ENCODE measurements at places on chromosomes 11 and 22.

GRCh38 chr11:8219257-8220021 lies 44.2 kb downstream of the LMO1 start:
- no peak for DNase-seq

DNA sequence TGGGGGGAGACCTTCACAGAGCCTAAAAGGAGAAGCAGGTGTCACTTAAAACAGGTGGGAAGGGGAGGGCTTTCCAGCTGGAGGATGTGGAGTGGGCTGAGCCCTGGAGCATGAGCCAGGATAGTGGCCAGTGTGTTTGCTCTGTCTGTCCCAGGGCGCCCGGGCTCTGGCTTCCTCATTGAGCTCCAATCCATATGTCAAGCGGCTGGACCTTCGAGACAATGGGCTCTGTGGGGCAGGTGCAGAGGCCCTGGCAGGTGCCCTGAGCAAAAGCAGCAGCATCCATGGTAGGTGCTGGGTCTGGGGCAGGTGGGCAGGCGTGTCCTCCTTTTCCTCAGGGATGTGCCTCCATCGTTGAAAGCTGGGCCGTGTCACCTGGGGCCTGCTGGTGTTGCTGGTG lies 2.0 kb downstream of the LRRC74B start:
- DNase-seq = no peak

DNA sequence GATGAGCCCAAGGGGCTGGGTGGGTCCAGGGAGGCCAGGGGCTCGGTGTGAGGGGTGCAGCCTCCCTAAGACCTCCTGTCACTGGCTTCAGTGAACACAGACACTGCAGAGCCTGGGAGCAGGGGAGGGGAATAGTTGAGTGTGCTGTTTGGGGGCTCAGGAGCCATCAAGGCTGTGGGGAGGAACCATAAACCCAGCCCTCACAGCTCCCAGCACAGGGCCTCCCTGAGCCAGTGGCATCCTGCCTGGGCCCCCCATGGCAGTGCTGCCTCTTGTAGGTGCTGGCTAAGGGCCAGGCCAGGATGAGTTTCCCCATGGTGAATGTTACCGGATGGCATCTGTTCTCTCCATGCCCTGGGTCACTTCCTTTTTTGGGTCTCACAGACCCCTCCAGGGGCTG lies 25.5 kb downstream of the KCNJ5 start:
- DNase-seq = no peak

- no peak for DNase-seq
Observed at GRCh38 chr22:49928185-49928495, 9.7 kb downstream of the CRELD2 start.

GRCh38 chr11:44946263-44946662 lies 4.4 kb downstream of the TP53I11 start:
- no peak for DNase-seq

DNA sequence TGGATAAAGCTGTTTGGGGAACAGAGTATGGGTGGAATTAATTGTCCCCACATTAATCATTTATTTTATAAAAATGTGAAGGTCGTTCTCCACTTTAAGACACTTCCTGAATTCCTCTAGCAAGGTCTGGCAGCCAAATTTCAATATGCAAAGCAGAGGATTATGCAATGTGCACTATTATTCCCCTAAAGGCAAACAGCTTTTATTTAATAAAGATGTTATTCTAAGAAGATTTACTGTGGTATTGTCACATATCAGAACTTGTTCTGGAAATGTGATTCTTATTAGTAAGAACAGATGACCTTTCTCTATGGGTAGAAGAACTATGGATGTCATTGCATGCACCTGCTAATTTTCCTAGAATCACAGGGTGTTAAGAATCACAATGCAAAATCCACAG lies 1128.8 kb upstream of the CCDC90B start:
- DNase-seq = no peak

- no peak for DNase-seq
Observed at GRCh38 chr11:2587976-2588748, 111.6 kb downstream of the KCNQ1OT1 start.

- no peak for DNase-seq
Observed at GRCh38 chr22:41216984-41217383, 11.9 kb downstream of the L3MBTL2 start.

DNA sequence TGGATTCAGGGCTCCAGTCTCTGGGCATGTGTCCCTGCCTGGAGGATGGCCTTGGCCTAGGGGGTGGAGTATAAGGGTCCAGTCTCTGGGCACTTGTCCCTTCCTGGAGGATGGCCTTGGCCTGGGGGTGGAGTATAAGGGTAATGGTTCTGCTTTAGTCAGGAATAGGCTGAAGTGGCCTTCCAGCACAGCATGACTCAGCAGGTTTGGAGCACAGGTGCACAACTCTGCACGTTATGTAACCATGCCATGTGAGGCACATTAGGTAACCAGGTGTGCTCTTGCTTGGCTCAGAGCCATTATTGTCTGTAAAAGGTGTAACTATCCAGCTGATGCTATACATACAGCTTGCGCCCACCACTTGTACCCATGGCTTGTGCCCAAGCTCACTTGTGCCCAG lies 48.4 kb upstream of the POLD3 start:
- no peak for DNase-seq

- DNase-seq = no peak
Observed at GRCh38 chr11:29782447-29782846, 234.4 kb downstream of the KCNA4 start.

DNA sequence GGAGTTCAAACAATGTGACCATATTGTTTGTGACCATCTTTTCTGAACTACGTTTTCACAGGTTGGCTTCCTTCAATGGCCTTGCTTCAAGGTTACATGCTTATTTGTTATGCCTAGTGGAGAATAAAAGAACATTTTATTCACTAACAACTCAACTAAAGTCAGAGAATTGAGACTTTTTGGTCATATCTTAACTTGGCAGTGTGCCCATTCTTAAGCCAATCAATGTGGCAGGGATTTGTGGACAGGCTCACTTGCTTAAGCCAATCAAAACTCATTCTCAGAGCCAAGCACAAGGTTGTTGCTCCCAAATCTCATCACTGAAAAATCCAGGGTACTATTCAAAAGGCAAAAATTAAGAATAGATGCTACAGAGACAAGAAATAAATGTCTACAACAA lies 455.8 kb upstream of the FAT3 start:
- no peak for DNase-seq

GRCh38 chr11:117649296-117650055 lies 147.5 kb downstream of the DSCAML1 start:
- no peak for DNase-seq

DNA sequence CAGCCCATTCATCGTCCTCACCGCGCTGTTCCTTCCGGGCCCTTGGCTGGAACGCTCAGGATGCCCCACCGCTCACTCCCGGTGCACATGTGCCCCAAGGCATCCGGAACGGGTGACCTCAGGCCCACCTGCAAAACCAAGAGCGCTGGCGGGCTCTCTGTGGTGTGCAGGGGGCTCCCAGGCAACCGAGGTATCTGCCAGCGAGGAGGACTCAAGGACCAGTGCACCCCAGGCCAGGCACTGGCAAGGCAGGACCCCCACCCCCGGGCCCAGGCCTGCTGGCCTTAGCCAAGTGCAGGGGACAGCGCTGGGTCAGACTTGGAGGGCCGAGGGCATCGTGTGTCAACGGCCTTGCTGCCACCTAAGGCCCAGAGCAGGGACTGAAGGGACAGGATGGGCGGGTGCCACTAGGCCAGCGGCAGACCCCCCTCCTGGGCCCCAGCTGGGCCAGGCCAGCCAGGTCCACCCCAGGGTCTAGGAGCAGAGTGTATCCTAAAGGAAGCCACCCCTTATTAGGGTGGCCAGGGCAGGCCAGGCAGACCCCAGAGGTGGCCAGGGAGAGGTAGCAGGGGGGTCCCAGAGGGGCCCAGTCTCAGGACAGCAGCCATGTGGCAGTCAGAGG lies 8.5 kb downstream of the TNNT3 start:
- no peak for DNase-seq

- no peak for DNase-seq
Observed at GRCh38 chr11:121334973-121335710, 42.6 kb downstream of the SC5D start.

All from GM04503 (cell line).